ELR (cell line): ENCODE measurements at places on chromosomes 5 and 9.

- no peak for DNase-seq
These were observed 31.2 kb downstream of the NR3C1 start for GRCh38 chr5:143372187-143372829.

DNA sequence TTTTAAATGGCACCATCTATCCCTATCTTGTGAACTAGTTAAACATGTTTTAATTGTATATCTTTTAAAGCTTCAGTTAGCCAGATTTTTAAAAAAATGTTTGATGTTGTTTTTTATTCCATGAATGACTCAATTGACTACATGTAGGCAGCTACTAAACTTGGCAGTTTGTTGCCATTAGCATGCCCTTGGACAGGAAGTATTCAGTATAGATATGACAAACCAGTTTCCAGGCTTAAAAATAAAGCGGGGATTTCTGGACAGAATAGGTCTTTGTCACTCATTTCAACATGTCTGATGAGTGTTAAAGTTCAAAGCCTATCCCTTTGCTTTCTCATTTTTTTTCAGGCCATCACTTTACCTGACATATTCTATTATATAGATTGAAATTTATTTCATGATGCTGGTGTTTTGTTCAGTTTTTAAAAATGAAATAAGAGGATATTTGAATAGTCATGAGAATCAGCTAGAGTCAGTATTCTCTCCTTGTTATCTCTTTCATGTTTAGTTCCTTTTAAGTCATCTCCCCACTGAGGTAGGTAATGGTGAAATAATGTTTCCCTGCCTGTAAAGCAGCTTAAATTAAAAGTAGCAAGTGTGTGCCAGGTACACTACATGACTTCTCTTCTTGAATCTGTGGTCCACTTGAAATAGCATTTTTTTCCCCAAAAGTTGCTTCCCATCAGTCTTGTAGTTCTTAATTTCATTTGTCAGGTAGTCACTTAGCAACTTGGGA, 11.9 kb downstream of the TNFAIP8 start:
- DNase-seq, result peak; percentile 51

DNA sequence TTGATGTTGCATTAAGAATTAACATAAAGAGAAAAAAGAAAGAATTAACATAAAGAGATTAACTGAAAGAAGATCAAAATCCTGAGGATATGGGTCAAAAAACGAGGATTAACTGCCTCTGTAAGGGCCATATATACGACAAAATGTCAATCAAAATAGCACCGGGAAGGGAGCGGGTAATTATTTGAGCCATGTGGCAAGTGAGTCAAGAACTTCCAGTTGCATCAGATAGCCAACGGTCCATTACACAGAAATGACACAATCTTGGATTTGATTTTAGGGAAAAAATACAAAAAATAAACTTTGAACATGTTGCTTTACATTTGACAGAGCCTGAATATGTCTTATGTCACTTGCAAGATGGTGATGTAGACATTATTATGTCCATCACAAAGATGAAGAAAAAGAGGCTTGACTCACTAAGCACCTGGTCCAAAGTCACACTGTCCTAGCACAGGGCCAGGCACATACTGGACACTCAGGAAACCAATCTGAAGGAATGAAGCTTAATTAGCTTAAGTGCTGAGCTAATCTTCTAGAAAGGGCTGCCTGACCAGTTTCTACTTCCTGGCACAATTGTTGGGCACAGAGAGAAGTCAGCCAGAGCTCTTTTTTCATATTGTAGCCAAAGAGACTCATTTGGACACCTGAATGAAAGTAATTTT, 273.2 kb upstream of the PAPPA start:
- no peak for DNase-seq

GRCh38 chr9:79134654-79135053, 437.1 kb upstream of the TLE4 start:
- DNase-seq, result peak; percentile 63
